ENCODE measurements at places on chromosomes 3 and 15.

DNA sequence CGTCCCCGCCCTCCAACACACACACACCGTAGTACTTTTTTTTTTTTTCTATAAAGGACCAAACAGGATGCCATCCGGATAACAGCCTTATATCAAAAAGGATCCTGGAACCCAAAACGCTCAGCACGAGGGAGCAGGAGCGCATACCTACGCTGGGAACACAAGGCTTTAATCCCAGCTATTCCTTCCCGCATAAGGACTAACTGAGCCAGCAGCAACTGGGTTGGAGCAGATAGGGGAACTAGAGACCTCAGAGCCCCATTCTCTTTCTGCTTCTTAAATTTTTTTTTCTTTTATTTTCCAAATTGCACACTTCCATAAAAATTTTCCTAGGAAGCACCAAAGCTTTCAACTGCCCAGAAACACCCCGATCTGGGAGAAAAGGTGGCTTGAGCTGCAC is 1.3 kb downstream of the TRANK1 start:
- DNase-seq, result no peak

DNA sequence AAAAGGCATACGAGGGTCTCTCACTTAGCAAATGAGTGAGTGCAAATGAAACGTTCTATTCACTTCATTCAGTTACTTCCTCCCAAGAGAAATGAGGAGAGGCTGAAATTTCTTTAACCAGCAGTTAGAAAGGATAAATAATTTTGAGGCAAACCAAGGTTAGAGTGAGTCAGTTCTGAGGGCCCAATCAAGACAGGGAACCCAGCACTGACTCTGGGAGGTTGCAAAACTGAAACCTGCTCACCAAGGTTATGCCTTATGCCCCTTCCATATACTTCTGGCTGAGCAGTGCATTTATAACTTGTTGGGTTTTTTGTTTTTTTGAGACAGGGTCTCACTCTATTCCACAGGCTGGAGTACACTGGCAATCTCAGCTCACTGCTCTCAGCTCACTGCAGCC is 4.5 kb upstream of the RPSA start:
- no peak for DNase-seq

GRCh38 chr15:90953947-90954711 is 555 bp upstream of the RCCD1 start:
- DNase-seq, result no peak

GRCh38 chr15:98002866-98003265 is 42.4 kb downstream of the ARRDC4 start:
- no peak for DNase-seq

- DNase-seq, result no peak
Observed at GRCh38 chr3:131933665-131934064, 101.1 kb downstream of the CPNE4 start.

- DNase-seq, result no peak
Observed at GRCh38 chr3:132654721-132655120, 4.9 kb downstream of the ACAD11 start.

DNA sequence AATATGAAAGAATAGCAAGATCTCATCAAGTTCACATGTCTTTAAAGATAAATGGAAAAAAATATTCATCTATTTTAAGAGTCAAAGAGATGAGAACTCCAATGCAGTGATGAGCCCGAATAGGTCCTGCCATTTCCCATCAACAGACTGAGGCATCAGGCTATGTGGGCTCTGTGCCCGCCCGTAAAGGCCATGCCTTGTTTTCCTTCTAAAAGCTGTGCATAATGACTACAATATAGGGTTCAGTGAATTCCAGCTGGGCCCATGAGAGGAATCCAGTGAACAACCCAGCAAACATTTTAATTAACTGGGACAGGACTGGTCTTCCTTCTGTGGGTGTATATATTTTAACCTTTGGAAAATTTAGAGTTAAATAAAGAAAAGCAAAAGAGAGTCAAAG is 44.6 kb downstream of the RASGRP1 start:
- DNase-seq, result no peak

DNA sequence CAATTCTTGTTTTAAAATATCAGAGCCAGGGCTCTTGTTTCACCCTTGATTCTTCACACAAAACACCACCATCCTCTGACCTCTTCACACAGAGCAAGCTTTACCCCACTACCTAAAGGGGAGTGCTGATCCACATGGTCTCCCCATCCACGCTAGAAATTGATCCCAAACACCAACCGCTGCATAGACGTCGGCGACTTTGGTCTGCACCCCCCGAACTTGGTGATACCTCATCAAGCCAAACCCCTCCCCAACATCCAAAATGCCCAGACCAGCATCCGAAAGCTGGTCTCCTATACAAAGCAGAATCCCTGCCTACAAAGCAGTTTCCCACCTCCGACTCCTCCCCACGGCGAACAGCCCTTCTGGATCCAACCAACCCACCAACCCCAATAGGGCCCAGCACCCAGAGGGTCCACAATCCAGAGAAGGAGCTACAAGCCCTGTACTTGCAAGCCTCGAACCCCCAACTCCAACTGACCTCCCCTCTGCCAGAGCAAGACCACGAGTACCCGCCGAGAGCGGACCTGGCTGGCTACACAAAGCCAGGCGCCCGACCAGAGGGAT is 25.8 kb upstream of the MTHFS start:
- no peak for DNase-seq

- DNase-seq, result no peak
Observed at GRCh38 chr3:42191443-42191747, 74.6 kb downstream of the CCK start.

GRCh38 chr3:78268716-78269668 is 1229.1 kb downstream of the ROBO2 start:
- no peak for DNase-seq

DNA sequence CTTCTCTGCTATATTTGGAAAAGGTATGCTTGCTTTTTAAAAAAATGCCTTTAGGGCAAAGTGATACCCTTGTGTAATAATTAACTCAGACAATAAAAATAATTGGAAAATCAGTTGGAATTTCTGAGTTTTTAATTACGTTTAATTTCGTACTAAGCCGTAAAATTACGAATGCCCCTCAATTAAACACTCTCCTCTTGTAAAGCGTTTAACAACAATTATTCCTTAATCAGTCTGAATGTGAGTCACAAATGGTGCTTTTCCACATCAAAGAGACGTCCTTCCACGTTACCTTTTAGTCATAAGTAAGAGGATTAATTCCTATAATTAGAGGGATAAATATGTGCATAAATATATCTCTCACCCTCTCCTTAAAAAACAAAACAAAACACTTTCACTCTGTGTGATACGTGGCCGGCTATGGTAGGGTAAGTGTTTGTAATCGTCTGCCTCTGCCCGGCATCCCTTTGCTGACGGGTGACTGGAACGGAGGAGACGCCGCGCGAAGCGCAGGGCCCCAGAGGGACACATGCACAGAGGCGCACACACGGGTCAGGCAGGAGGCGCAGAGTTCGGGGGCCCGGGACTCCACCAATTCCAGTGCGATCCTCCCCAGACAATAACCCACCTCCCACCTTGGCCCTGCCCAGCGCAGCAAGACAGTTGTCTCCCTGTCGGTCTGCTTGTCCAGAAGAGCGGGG is 9.7 kb upstream of the MEIS2 start:
- DNase-seq, result no peak

- no peak for DNase-seq
Observed at GRCh38 chr15:99212406-99212805, 37.0 kb downstream of the TTC23 start.

- DNase-seq, result no peak
Observed at GRCh38 chr3:178522200-178523052, 13.8 kb upstream of the KCNMB2 start.

DNA sequence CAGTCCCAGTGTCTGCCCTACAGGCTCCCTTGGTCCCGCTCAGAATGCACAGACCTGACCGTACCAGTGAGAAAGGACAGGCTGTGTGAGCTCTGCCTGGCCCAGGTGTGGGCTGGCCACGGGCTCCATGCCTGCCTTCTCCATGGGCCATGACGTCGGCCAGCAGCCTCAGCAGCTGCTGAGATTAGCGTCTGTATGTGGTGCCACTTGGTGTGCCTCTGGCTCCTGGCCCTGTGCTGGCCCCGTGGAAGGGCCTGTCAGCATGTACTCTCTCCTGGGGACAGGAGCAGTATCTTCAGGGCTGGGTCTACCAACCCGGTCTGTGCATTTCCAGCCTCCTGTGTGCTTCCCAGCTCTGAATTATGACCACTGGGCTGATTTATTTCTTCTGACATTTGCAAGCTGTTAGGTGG is 25.7 kb downstream of the KLF13 start:
- no peak for DNase-seq

- no peak for DNase-seq
Observed at GRCh38 chr3:135237371-135238143, 442.5 kb downstream of the EPHB1 start.

DNA sequence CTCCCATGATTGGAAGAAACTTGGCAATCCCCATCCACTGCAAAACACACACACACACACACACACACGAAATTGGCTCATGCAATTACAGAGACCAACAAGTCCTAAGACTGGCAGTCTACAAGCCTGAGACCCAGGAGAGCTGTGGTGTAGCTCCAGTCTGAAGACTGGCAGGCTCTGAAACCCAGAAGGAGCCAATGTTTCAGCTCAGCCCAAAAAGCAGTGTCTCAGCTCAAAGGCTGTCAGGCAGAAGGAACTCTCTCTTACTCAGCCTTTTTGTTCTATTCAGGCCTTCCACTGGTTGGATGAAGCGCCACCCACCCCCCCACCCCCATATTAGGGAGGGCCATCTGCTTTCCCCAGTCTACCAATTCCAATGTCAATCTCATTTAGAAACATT is 32.1 kb downstream of the MESD start:
- DNase-seq, result no peak

GRCh38 chr3:144968750-144969350 is 997.2 kb downstream of the DIPK2A start:
- DNase-seq, result no peak

DNA sequence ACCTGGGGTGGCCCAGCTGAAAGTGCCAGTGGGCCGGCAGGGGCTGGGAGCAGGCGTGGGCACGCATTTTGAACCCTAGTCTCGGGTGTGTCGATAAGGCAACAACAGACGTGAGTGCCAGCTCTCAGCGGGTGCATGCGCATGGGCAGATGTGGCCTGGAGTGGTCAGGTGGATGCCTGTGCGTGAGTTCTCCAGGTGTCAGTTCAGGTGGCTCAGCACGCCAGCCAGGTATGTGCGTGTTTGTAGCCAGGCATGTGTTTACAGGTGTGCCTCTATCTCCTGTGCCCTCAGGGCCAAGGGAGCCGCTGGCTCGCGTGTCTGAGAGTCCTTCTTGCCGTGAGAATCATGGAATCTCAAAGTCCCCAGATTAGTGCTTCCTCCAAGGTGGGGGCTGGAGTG is 14.8 kb downstream of the CYP1A2 start:
- no peak for DNase-seq

- no peak for DNase-seq
Observed at GRCh38 chr3:59811160-59811559, 761.3 kb upstream of the CFAP20DC start.

- no peak for DNase-seq
Observed at GRCh38 chr15:66873856-66874255, 171.8 kb downstream of the SMAD6 start.

- DNase-seq, result no peak
Observed at GRCh38 chr3:152048831-152049230, 175.4 kb downstream of the SUCNR1 start.

DNA sequence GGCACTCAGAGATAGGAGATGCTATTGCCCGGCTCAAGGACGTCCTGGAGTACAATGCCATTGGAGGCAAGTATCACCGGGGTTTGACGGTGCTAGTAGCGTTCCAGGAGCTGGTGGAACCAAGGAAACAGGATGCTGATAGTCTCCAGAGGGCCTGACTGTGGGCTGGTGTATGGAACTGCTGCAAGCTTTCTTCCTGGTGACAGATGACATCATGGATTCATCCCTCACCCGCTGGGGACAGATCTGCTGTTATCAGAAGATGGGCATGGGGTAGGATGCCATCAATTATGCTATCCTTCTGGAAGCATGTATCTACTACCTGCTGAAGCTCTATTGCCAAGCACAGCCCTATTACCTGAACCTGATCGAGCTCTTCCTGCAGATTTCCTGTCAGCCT is 26.4 kb downstream of the BCL2A1 start:
- no peak for DNase-seq
